ENCODE measurements at places on chromosomes 2 and 18.

DNA sequence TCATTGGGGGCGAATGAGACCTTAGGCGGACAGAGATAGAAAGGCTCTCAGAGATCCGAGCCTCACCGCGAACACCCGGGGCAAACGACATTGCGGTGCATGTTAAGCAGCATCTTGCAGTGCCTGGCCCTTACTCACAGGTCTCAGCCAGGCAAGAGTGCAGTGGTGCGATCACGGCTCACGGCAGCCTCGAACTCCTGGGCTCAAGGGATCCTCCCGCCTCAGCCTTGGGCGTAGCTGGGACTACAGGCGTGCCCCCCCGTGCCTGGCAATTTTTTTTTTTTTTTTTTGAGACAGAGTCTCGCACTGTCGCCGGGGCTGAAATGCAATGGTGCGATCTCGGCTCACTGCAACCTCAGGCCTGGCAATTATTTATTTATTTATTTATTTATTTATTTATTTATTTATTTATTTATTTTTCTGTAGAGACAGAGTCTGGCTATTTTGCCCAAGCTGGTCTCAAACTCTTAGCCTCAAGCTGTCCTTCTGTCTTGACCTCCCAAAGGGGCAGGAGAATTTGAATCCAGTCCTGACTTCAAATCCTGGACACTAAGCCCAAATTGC lies 1.3 kb downstream of the LAMA3 start:
- DNase-seq: no peak

GRCh38 chr18:48989304-48990303 lies 38.8 kb upstream of the SMAD7 start:
- no peak for DNase-seq

DNA sequence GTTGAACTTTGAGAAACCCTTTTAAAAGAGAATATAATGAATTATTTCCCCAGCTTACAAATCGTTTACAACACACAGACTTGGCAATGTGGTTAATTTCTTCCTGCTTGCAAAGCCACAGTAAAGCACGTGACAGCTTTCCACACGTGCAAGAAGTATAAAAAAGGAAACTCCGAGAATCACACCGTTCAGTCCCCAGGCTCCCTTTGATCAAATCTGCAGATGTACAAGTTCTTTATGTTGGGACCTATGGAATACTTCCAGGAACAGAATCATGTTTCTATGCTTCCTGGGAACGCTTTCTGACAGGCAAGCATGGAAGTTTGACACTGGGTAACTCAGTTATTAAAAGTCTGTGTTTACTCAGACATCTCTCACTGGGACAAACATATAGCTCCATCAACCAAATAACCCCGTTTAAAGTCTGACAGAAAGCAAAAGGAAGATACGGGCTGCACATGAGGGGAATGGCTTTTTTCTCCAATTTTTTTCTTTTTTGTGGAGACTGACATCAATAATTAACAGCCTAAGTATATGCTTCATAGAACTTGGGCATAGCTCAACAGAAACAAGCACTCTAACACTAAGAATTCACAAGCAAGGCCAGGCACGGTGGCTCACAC lies 134.8 kb downstream of the EIPR1 start:
- DNase-seq: no peak

- DNase-seq: no peak
Observed at GRCh38 chr18:78378983-78379382, 600.6 kb upstream of the SALL3 start.

- DNase-seq: no peak
Observed at GRCh38 chr2:204645018-204645773, 99.9 kb downstream of the PARD3B start.

GRCh38 chr2:183219888-183220287 lies 95.6 kb downstream of the NUP35 start:
- DNase-seq: no peak

GRCh38 chr2:22897428-22897827 lies 487.6 kb upstream of the KLHL29 start:
- no peak for DNase-seq

DNA sequence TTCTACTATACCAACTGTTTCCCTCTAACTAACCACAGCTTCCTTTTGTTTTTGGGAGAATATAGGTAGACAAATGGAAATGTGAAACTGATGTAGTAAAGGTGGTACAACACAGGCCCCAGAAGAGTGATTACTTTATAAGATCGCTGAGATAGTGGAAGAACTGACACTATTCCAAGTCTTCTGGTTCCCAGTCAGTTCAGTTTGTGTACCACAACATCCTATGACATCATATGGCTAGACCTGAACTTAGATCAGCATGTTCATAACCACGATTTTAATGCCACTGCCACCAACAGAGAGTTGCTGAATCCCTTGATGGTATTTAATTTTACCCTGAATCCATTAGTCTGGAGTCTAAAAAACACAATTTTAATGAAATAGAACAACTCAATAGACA lies 328.9 kb downstream of the GPD2 start:
- DNase-seq: no peak

DNA sequence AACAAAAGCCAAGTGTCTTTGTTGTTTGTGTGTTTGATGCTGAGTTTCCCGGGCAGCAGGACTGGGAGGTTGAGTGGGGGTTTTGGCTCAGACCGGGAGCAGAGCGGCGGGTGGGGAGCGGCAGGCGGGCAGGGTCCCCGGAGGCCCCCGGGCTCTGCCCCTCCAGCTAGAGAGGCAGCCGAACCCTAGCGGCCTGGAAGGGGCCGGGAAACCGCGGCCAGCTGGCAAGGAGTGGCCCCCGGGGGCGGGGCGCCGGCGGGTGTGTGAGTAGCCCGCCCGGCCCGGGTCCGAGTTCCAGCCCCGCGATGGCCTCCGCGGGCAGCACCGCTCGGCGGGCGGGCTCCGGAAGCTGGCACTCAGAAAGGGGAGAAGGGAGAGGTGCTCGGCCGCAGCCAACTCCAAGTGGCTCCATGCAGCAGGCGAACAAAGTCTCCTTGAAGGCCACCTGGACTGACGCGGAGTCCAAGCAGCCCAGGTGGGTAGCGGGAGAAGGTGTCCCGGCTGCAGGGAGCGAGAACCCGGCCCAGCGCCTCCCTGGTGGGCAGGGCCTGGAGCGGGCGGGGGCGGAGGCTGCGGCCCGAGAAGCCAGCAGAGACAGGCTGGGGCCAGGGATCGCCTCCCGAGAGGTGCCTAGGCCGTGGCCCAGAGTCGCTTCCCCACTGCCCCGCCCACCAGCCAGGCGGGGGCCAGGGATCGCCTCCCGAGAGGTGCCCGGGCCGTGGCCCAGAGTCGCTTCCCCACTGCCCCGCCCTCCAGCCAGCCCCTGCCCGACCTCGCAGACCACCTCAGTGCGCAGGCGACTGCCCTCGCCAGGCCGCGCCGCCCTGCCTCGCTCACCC lies at the start of gene ANKRD53:
TSS of gene ANKRD53 (plus strand) at position 290 of the 839 bp plus-strand sequence. CDS start at position 306, 16 bp downstream.
- peak; percentile 51 for DNase-seq

- DNase-seq: no peak
Observed at GRCh38 chr18:56662502-56662901, 11.3 kb downstream of the WDR7 start.

DNA sequence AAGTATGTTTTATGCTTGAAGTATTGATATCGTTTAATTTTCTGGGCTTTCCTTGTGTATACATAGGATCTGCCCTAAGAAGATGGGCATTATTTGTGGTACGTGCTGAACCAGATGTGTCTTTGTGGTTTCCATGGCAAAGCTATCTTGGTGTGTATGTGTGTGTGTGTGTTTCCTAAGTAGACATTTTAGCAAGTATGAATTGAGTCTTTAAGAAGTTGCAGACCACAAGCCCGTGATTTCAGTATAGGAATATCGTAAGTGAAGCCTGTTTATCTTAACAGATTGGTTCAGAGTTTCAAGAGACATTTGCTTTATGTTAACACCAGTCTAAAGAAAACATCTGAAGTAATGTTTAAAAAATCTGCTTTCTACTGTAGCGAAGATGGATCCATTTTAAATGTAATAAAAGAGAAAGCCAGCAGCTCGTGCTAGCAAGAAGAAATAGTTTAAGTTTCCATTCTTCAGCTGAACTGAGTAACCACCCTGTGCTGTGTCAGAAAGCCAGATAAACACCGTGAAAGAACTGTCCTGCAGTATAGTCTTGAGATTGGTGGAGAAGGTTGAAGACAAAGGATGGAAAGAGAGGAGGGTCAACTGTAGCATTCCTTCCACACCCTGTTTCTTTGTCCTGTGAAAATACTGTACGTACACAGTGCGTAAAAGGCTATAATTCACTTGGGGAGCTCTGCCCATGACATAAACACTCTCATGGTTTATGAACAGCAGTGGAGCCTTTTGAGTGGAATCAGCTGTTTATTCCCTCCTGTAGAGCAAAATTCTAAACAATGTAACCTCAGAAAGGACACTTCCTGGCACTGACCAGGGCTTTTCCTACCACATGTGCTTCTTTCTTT lies 91.9 kb upstream of the FOSL2 start:
- no peak for DNase-seq

- no peak for DNase-seq
Observed at GRCh38 chr2:12877761-12878160, 161.0 kb downstream of the TRIB2 start.

- no peak for DNase-seq
Observed at GRCh38 chr2:233021771-233022170, 8.7 kb upstream of the NGEF start.

DNA sequence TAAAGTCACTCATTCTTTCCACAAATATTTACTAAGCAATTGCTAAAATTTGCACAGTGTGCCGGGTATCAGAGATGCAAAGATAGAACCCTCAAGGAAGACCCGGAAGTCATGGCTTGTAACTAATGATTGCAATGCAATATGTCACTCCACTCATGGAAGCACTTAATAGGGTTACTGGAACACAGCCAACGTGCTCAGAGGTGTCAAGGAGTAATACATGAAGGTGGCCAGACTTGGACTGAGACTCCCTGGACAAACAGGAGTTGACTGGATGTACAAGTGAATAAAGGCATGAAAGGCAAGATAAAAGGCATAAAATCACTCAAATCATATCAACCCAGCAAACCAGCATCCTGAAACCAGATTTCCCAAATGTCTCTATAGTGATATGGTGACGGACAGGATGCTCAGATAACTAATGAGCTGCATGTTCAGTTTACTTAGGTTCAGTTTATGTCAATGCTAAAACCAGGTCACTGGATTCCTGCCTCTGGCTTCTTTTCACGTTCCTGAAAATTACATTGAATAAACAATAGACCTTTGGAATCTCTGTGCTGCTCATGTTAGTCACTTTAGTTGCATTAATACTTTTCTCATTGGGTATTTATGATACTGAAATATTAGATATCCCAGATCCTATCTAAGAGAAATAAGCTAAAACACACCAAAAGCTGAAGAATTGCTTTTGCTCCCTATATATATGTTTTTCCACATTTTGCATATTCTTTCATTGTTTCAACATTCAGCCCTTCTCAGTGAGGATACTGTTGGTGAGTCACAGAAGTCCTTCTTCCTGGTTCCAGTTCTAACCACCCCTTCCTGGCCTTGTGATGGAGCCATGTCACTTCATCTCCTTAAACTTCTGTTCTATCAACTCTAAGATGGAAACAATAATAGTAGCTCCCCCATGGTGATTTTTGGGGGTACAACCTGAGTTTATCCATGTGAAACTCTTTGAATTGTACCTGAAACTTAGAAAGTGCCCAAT lies 688.9 kb upstream of the ID2 start:
- DNase-seq: no peak

DNA sequence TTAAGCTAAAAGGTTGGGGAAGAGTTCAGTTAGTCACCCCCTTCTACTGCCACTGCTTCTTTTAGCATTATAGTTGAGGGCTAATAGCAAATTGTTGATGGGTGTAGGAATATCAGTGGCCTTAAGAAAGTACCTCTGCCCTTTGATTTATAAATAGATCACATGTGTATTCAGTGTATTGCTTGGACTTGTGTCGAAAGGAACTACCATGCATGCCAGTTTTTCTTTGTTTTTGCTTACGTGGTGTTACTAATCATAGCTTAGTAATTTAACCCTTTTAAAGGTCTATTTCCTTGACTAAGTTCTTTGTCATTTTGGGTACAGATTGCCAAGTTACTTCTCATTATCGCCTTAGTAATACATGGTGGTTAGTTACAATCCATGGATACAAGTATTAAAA lies 85.6 kb downstream of the MIB1 start:
- no peak for DNase-seq

- no peak for DNase-seq
Observed at GRCh38 chr2:229901819-229902218, 20.0 kb downstream of the TRIP12 start.

DNA sequence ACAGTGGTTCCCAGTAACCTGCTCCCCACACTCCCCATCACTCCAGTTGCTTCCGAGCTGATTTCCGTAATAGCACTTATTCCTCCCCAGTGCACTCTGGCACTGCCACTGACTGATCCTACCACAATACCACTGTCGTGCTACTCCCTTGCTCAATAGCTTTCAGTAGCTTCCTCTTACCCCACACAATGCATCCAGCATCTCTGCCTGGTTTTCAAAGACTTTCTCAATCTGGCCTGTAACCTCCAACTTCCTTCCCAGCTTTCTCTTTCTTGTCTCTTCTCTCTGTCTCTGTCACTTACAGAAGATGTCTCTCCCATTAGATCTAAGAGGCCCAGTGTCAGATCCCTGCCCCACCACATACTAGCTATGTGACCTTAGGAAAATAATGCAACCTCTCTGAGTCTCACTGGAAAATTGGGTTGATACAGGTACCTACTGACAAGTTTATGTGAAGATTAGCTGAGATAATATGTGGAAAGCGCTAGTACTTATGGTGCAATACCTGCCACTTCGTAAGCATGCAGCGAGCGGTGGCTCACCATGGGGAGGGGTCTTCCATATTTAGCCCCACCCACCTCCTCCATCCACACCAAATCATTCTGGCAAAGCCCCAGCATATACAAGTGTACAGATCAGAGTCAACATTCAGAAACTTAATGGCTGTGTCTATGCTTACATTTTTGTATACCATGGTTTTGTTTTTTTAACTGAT lies 36.7 kb downstream of the SFXN5 start:
- no peak for DNase-seq

- DNase-seq: no peak
Observed at GRCh38 chr2:203675086-203675485, 31.4 kb upstream of the CD28 start.

- no peak for DNase-seq
Observed at GRCh38 chr2:172293952-172294351, 133.4 kb upstream of the ITGA6 start.

GRCh38 chr2:74983631-74984392 lies 25.4 kb downstream of the POLE4 start:
- no peak for DNase-seq

GRCh38 chr2:180577567-180577966 lies 402.8 kb upstream of the UBE2E3 start:
- DNase-seq: no peak

GRCh38 chr2:189952536-189953109 lies 109.9 kb downstream of the MSTN start:
- DNase-seq: no peak

- no peak for DNase-seq
Observed at GRCh38 chr18:26543373-26543772, 5.0 kb downstream of the KCTD1 start.

- no peak for DNase-seq
Observed at GRCh38 chr2:214630402-214631045, 179.0 kb downstream of the BARD1 start.

DNA sequence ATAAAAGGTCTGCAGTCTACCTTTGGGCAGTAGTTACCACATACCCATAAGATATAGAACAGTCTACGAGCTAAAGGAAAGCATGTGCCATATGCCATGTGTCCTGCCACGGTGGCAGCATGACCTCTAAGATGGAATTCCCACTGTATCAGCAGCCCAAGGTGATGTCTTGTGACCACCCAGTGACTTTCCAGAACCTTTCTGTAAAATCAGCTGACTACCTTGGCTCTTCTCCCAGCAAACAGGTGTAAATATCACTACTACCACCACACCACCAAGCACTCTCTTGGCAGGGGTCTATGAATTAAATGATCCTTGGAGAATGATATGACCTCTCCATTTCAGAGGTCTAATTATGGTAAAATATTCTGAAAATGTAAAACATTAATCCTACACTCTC lies 99.6 kb downstream of the METTL8 start:
- DNase-seq: no peak

- DNase-seq: no peak
Observed at GRCh38 chr2:214774108-214774507, 35.4 kb downstream of the BARD1 start.
